Caco-2 (cell line): ENCODE measurements at places on chromosomes 2 and 18. TPM values are rescaled to one million over a fixed set of nuclear protein-coding genes. Genes with fewer than 3 reads are reported as not detected.

- H3K27me3 ChIP-seq: peaks cover 4% of the 10 kb centered on the region
- no peak overlapping the region for H3K27ac ChIP-seq
- no peaks in the 10 kb centered on the region for H3K4me1 ChIP-seq
- no peak for DNase-seq
Observed at GRCh38 chr2:1864301-1864980, 120.1 kb upstream of the PXDN start.

DNA sequence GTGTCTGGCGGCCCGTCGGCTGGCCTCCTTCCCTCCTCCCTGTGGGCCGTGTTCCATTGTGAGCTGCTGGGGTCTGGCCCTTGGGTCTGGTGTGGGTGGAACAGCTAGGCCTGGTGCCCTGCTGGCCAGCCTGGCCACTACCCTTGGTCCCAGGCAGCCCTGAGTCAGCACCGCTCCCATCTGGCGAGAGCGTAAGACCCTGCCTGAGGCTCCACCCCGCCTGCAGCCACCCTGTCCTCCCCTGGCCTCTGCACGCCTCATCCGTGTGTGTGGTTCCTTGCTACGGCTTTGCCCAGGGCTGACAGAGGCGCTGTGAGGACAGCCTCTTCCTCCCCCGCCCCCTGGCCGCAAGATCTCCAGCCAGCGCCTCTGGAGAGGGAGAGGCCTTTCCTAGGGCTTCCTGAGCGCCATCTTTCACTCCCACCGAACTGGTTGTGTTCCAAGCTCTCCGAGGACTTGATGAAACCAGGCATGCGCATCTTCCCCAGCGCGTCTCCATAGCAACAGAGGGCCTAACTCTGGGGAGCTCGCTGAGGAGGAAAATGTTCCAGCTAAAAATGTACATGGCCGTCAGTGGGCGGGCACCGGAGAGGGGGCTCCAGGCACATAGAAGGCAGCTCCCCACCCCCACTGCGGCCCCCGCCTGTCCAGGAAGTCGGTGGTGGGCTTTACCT, 83.0 kb downstream of the STPG4 start:
- peaks cover 59% of the 10 kb centered on the region for H3K4me1 ChIP-seq
- H3K36me3 ChIP-seq: peaks cover 1% of the 10 kb centered on the region; the same call in 1 of the 2 replicates
- no peak overlapping the region for H3K4me3 ChIP-seq

DNA sequence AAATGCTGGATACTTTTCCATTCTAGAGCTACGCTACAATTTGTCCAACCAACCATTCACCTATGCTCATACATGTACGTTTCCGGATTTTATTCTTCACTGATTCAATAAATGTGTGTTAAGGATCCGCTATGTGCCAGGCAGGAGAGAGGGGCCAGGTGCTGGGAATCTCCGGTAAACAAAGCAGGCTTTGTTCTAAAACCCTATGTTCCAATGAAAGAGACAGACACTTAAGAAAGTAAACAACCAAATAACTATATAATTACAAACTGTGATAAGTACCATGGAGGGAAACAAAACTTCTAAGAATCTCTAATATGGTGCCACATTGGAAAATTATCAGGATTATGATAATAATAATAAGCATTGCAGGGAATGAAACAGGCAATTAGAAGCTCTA, 22.2 kb upstream of the POMC start:
- H3K4me3 ChIP-seq: no peak overlapping the region
- H3K4me1 ChIP-seq: peaks cover 18% of the 10 kb centered on the region
- no peaks in the 10 kb centered on the region for H3K36me3 ChIP-seq
- DNase-seq: no peak
- H3K27me3 ChIP-seq: no peaks in the 10 kb centered on the region

GRCh38 chr2:29426354-29426753, 311.1 kb downstream of the CLIP4 start:
- no peak overlapping the region for H3K4me3 ChIP-seq
- H3K27ac ChIP-seq: no peak overlapping the region
- H3K36me3 ChIP-seq: no peaks in the 10 kb centered on the region
- H3K4me1 ChIP-seq: no peaks in the 10 kb centered on the region
- H3K27me3 ChIP-seq: no peaks in the 10 kb centered on the region

Gene HOXD3
- total RNA-seq: 1.2 and 1.5 TPM in 2 replicates
